ENCODE measurements at places on chromosomes 4 and X.

DNA sequence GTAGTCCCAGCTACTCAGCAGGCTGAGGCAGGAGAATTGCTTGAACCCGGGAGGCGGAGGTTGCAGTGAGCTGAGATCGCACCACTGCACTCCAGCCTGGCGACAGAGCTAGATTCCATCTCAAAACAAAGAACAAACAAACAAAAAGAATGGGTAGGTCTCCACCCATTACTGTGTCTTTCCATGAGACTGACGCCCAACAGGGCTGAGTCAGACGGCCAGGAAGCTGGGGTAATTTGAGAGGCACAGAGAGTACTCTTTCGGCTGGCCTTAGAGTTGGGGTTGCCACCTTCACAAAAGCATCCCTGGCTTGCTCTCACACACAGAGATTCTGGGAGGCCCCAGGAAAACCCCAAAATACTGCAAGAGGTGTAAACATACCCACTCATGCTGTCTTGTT lies 72.0 kb upstream of the DHRSX start:
- no peak for DNase-seq

- no peak for DNase-seq
These were observed 42.7 kb downstream of the SAT1 start for GRCh38 chrX:23825675-23826074.

- DNase-seq = no peak
These were observed 25.2 kb upstream of the ZFX start for GRCh38 chrX:24124244-24124799.

- DNase-seq = peak; percentile 10
These were observed 407.0 kb downstream of the BCOR start for GRCh38 chrX:39690541-39691415.

DNA sequence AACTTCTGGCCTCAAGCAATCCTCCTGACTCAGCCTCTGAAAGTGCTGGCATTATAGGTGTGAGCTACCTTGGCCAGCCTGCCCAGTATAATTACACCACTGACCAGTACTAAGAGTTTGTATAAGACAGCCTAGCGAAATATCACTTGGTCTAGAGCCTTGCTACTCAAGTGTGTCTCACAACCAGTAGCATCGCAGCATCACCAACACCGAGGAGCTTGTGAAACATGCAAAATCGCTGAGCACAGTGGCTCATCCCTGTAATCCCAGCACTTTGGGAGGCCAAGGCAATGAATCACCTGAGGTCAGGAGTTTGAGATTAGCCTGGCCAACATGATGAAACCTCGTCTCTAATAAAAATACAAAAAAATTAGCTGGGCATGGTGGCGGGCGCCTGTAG lies 102.0 kb upstream of the GATB start:
- no peak for DNase-seq

- peak; percentile 80 for DNase-seq
These were observed at the start of gene PAK3 for GRCh38 chrX:111095974-111096895. PAK3 (plus strand) TSS chrX:111096191; CDS start chrX:111123104, 26,913 bp downstream.

GRCh38 chr4:3640587-3640962 lies 108.4 kb upstream of the LRPAP1 start:
- DNase-seq = no peak

- DNase-seq = no peak
These were observed 60.9 kb upstream of the IBSP start for GRCh38 chr4:87738483-87738882.

DNA sequence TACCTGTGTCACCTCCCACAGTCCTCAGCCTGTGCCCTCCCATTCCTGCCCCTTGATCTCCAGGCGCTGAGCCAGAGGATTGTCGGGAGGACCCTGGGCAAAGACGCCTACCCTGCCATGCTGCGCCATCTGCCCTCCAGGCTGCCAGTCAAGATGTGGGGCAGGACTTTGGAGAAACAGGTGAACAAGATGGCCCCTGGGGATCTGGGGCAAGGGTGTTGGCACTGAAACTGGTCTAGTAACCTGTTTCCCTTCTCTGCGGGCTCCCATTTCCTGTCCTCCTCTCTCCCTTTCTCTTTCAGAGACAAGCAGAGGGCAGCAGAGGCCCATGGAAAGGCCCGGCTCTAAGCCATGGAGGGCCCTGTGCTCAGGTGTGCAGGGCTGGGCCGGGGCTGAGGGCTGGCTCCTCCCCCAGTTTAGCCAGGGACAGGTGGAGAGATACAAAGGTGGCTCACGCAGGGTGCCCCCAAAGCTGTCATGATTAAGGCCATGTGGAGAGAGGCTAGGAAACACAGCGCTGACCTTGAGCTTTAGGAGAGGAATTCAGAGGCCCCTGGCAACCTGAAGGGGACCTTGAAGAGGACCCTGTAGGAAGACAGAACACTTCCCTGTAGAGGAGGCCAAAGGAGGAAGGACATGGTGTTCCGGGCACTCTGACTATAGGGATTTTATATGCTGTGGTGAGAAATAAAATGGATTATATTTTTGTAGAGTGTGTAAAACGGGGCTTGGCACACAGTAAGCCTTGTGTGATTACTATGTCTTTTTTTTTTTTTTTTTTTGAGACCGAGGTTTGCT lies at the start of gene GLOD5:
Gene GLOD5, plus strand, starts transcription at position 74 of the 798 bp plus-strand sequence. Its CDS starts 44 bp downstream, at position 118.
- DNase-seq = peak; percentile 7

DNA sequence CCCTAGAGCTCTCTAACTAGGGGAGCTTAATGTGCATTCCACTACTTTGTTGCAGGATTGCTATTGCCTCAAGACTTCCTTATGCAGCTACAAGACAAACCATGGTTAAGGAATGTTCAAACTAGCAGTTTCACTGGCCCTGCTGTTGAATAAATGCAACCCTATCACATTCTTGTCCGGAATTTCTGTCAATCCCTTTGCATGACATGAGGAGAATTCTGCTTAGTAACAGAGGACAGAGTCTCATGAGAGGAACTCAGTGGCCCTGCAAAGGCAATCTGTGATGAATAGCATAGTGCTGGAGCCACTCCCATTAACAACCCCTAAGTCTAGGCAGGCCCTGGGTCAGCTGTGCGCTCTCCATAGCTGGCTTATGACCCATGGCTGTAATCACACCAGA lies 30.7 kb upstream of the SGMS2 start:
- DNase-seq = no peak
